ENCODE measurements at places on chromosomes 2 and 18.

DNA sequence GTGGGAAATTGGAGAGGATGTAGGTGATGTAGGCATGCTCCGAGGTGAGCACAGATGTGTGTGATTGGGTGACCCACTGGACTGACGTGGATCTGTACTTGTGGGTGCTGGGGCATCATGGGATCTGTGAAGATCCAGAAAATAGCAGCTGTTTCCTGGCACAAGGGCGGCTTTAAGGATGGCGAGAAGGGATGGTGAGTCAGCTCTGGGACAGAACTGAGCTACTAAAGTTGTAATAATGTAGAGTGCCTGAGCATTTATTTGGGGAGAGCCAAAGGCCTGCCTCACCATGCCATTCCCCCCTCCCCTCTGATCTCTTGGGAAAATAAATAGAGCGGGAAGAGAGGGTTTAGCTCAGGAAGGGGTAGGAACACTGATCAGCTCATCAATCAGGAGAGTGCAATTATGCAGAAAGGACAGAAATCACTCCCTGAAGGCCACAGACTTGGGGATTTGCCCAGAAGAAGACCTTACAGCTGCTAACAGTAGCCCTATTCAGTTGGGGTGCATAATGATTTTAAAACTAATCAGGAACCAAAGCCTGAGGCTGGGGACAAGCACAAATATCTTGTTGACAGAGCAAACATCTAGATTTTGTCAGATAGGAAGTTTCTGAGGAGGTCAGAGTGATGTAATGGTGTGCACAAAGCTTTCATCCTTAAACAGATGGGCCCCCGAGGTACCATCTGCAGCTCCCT lies 30.3 kb downstream of the TANC1 start:
- no peak for DNase-seq

- DNase-seq, result no peak
Measured at GRCh38 chr2:45951025-45951727, 299.7 kb downstream of the PRKCE start.

DNA sequence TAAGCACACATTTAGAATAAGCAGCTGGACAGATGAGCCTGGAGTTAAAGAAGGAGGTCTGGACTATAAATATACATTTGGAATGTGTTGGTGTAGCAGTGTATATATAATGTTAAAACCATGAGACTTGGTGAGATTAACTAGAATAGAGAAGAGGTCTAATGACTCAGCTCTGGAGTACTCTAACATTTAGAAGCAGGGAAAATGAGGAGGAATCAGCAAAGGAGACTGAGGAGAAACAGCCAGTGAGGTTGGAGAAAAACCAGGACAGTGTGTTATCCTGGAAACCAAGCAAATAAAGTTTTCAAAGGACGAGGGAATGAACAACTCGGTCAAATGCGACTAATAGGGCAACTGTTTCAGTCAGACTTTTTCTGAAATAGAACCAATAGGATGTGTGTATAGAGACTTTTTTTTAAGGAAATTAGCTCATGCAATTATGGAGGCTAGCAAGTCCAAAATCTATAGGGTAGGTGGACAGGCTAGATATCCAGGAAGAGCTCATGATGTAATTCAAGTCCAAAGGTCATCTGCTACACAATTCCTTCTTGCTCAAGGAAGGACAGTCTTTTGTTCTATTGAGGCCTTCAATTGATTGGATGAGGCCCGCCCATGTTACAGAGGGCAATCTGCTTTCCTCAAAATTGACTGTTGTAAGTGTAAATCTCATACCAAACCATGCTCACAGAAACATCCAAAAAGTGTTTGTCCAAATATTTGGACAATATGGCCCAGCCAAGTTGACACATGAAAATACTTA lies 10.8 kb upstream of the SESTD1 start:
- no peak for DNase-seq

DNA sequence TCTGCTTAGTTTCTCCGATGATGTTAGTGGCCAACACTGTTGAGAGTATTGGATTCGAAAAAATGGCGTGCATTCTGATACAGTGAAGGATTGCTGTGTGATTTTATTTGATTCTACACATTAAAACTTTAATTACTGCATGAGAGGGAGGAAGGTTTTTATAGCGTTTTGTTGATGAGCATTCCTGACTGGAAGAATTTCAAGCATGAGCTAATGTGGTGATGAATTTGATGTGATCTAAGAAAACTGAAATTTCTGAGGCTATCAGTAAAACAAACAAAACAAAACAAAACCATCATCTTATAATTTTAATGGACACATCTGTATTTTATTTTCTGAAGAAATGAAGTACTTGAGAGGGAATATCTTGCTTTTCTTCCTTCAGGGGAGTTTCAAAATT lies 59.6 kb downstream of the ITGB6 start:
- no peak for DNase-seq

- no peak for DNase-seq
Measured at GRCh38 chr2:147442816-147443215, 402.0 kb upstream of the ACVR2A start.

GRCh38 chr2:25489631-25490030 lies 147.9 kb upstream of the DNMT3A start:
- DNase-seq, result no peak

DNA sequence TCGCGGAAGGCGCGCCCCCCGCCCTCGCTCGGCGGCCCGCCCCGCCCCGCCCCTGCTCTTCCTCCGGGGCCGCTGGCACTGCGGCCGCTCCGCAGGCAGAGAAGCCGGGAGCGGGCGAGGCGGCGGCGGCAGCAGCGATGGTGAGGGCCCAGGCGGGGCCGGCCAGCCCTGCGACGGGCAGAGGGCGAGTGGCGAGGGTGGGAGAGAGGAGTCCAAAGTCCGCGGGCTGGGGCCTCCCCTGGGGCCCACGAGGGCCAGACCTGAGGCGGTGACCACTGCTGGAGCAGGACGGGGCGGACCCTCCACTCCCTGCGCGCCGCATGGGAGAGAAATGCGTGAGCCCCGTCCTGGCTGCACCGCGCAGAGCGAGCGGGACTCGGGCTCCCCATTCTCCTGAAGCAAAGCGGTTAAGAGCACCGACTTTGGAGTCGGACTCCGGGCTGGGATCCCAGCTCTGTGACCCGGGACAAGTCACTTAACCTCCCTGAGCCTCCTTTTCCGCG lies at the start of gene VAMP5:
Gene VAMP5, plus strand, starts transcription at position 78 of the 503 bp plus-strand sequence. Its CDS starts 60 bp downstream, at position 138.
- DNase-seq, result no peak

- no peak for DNase-seq
Measured at GRCh38 chr2:144518748-144519596, 947 bp downstream of the ZEB2 start.

DNA sequence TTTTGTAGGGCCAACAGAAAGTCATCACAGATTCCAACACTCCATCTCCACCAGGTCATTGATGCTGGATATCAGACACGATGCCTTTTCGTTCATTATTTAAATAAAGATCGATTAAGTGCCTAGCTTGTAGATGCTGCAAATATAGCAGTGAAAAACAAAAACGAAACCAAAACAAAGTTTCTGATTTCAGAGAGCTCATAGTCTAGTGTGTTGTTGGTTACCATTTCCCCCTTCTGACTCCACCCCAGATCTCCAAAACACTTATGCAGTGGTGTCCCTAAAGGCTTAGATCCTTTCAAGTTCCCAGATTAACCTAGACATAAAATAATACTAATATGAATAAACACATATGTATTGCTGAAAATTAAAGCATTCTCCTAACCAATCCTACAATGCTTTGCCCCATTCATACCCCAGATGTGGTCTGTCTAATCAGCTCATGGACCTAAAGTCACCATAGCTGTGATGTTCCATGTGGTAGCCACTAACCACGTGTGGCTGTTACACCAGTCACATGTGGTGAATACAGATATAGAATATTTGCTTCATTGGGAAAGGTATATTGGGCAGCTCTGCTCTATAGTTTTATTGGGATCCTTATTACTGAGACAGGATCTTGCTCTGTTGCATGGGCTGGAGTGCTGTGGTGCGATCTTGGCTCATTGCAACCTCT lies 787.2 kb downstream of the TDRD15 start:
- DNase-seq, result no peak

- peak; percentile 46 for DNase-seq
Measured at GRCh38 chr2:157627594-157628476, 829 bp downstream of the ACVR1C start.

DNA sequence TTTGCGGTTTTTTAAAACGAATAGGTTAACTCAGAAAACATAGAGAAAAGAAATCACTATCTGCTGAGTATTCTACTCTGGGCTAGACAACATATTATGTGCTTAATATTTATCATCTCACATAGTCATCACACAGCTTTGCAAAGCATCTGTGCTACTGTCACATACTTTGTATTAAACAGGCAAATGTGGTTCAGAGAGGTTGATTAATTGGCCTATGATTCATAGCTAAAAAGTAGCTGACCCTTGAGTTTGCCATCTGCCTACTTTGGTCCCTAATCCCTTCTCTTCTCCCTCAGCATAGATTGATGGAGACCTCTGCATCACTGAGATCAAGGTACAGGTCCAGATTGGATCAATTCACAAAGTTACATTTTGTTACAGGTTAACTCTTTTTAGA lies 21.4 kb downstream of the ANKRD30B start:
- no peak for DNase-seq

- DNase-seq, result peak; percentile 49
Measured at GRCh38 chr18:61892683-61893308, at the start of gene RNF152. RNF152 (minus strand) TSS chr18:61893007; CDS start chr18:61816463, 76,544 bp downstream.

GRCh38 chr2:182810087-182810486 lies 56.4 kb downstream of the FRZB start:
- DNase-seq, result no peak

DNA sequence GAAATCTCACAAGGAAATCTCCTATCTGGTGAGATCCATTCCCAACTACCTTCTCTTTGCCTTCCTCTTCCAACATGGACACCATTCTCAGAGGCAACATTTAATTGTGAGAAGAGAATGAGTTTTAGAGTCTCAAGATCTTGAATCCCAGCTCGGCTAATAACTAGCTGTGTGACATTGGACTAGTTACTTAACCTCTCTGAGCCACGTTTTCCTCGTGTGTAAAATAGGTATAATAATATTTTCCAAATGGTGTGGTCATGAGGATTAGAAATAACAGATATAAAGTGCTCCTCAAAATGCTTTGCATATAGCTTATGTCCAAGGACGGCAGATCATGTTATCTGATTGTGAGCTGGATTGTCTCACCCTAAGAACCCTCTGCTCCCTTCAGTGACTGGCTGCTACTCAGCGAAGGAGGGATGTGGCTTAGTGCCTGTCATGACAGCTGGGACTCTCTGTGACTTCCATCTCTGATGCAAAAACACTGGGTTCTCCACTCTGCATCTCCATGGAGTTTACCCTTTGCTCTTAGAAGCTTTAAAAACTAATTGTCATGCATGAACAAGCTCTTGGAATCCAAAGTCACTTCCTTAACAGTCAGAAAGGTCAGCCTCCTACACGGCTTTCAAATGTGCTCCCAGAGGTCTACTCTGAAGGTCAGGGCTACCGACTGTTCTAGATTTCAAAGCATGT lies 38.4 kb upstream of the MRPL19 start:
- no peak for DNase-seq

- DNase-seq, result no peak
Measured at GRCh38 chr2:215022418-215022817, 116.0 kb downstream of the ABCA12 start.

DNA sequence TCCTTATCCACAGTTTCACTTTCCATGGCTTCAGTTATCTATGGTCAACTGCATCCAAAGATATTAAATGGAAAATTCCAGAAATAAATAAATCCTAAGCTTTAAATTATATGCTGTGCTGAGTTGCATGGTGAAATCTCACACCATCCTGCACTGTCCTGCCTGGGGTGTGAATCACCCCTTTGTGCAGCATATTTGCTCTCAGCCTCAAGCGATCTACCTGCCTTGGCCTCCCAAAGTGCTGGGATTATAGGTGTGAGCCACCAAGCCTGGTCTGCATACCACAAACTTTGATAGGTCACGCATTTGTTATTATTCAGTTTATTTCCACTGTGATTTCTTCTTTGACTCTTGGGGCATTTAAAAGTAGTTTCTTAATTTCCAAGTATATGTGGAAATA lies 117.2 kb downstream of the SPIRE1 start:
- DNase-seq, result no peak

- DNase-seq, result no peak
Measured at GRCh38 chr2:162487816-162488215, 143.9 kb downstream of the GCA start.

GRCh38 chr2:157257312-157258252 lies at the start of gene GALNT5:
GALNT5 (plus strand) TSS chr2:157257705; CDS start chr2:157258083, 378 bp downstream.
- no peak for DNase-seq

DNA sequence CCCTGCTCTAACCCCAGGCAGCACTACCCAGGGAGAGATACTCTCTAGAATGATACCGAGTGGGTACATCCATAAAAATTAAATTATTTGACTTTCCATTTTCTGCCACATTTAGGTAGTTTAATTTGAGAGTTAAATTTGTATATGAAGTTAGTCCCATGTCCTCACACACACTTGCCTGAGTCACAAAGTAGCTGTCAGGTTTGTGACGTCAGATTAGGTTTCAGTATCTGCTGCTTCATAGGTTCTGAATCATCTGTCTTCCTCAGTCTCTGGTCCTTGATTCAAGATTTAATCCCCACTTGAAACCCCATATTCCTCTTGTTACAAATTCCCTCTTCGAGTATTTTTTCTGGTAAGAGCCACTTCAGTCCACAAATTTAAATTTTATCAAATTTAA lies 738.6 kb upstream of the FAM98A start:
- DNase-seq, result no peak

GRCh38 chr2:112705575-112705974 lies 15.2 kb upstream of the NT5DC4 start:
- no peak for DNase-seq

DNA sequence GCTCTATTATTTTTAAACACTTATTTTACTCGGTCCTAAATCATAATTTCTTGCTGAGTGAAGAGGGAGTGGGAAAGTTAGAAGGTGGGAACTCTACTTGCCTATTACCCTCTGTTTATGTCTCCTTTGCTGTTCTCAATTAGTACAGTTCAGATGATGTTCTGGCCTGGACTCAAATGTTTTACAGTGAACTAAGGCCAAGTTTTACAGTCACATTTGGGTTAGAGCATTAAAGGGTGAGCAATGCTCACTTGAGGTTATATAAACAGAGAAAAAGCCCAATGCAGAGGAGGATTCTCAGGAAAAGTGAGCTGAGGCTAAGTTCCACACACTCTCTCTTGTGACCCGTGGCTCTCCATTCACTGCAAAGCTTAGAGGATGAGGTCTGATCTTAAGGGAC lies 52.4 kb downstream of the ITSN2 start:
- DNase-seq, result no peak

DNA sequence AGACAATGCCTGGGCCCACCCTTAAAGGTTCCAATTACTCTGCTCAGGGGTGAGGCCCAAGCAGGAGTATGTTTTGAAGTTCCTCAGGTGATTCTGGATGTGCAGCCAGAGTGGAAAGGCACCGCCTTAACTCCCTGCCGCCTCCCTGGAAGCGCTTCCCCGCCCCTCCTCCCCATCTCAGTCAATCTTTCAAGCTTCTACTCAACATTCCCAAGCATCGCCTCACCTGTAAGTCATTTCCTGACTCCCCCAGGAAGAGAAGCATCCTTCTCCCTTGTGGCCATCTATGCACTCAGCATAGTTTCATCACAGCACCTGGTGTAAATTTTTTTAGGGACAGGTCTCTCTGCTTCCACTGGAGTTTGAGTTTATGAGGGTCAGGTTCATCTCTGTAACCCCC lies 67.5 kb downstream of the MYL12B start:
- no peak for DNase-seq

All from activated CD4-positive, alpha-beta T cell treated with anti-CD3 and anti-CD28 coated beads for 4 hours (primary cell).